ENCODE measurements at places on chromosomes 2 and 18.

GRCh38 chr2:56688661-56689060 is 504.9 kb downstream of the CCDC85A start:
- no peak for DNase-seq

DNA sequence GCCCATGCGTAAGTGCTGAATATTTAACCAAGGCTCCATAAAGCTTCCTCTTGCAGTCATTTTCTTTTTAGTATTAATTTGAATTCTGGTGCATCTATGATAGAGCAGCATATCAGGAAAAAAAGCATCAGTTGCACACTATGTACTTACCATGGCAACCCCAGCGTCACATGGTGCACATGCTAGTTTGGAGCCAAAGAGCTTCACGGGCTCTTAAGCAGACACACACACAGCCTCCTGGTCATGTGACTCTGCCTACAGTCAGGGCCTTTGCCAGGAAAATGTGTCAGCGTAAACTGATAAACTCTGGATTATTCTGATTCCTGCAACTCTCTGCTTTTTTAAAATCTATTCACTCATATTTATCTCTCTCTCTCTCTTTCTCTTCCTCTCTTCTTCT is 30.2 kb downstream of the NYAP2 start:
- no peak for DNase-seq

DNA sequence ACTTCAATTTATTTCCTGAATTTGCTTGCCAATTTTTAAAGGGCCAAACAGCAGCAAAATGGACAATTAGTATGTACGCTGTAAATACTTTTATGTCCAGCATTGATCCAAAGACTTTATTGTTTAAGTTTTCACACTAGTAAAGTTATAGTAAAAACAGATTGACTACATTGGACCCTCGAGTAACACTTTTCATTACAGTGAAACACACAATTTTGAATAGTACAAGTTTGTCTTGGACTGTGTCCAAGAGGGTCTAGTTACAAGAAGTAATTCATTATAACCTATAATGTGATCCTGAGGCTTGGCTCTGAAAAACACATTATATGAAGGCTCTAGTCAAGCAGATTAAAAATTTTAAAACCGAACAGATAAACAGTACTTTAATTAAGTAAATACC is 11.4 kb upstream of the RBBP8 start:
- no peak for DNase-seq

- no peak for DNase-seq
These were observed 135.6 kb upstream of the LGALSL start for GRCh38 chr2:64318476-64318748.

GRCh38 chr2:61125798-61126197 is 36.2 kb upstream of the C2orf74 start:
- DNase-seq = no peak

- DNase-seq = no peak
These were observed 529.1 kb upstream of the HNMT start for GRCh38 chr2:137435162-137435561.

GRCh38 chr18:79425569-79425886 is 29.8 kb downstream of the NFATC1 start:
- DNase-seq = no peak

DNA sequence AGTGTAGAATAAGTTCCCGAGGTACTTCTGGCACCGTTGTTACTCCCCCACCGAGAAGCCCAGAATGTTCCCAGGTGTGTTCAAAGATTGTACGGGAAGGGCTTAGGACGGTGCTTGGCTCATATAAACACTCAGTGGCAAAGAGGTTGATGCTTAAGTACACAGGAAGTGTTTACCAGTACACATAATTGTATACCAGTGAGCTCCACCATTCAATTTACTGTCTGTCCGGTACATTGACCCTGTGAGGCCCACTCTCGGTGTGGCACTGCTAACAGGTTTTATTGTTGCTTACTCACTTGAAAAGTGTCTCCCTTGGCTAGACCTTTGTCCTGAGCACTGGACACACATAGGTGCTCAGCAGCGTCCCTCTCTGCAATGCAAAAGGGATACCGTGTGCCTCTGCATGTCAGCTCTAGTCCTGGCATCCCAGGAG is 191.0 kb downstream of the NEDD4L start:
- no peak for DNase-seq

- no peak for DNase-seq
These were observed 206.3 kb downstream of the TSN start for GRCh38 chr2:121961761-121962160.

DNA sequence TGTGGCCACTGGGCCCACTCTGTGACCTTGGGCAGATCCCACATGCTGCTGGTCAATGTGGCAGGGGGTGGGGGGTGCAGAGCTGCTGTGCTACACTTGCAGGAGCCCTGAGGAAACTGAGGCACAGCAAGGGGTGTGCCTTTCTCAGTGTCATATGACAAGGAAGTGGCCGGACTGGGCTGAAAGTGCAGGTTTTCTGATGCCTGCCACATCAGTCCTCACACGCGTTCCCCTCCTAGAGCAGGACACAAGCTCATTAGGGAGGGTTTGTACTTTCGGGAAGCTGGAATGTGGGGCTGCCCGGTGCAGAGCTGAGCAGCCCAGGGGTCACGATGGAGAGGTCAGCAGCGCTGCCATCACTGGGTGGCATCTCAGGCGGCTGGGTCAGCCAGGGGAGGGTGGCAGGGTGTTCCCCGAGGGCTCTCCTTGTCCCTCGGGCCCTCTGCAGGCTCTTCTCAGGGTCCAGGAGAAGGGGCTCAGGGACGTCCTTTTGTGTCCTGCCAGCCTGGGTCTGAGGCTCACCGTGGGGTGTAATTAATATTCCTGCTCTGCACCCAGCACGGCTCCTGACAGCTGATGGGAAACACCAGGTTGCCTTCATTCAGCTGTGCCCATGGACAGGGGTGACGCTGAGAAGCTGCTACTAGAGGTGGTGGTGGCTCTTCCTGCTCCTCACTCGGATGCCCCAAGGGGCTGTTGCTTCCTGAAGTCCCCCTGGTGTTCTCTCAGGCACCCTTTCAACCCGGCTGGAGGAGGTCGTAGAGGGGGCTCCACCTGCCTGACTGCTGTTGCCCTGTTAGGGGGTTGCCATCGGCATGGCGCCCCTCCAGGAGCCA is 62.1 kb upstream of the HDAC4 start:
- DNase-seq = no peak

- DNase-seq = no peak
These were observed 5.6 kb downstream of the KCNE4 start for GRCh38 chr2:223057569-223057968.

DNA sequence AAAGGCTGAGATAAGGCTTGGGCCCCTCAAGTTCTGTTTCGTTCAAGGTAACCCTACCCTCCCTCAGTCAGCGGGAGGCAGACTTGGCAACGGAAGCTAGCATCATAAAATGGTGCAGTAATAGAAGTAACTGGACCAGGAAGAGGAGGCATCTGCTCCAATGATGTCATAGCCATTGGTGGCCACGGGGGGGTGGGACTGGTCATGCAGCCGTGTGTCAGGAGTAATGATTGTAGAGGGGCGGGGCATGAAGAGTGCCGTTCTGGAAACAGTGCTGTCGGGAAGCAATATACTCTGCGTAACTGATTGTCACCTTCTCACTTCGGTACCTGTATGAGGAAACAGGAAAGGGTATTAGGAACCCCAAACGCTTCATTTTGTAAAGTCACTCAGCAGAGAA is 6.9 kb upstream of the POLR2D start:
- DNase-seq = no peak

GRCh38 chr2:27509326-27509725 is 12.7 kb downstream of the GCKR start:
- no peak for DNase-seq

DNA sequence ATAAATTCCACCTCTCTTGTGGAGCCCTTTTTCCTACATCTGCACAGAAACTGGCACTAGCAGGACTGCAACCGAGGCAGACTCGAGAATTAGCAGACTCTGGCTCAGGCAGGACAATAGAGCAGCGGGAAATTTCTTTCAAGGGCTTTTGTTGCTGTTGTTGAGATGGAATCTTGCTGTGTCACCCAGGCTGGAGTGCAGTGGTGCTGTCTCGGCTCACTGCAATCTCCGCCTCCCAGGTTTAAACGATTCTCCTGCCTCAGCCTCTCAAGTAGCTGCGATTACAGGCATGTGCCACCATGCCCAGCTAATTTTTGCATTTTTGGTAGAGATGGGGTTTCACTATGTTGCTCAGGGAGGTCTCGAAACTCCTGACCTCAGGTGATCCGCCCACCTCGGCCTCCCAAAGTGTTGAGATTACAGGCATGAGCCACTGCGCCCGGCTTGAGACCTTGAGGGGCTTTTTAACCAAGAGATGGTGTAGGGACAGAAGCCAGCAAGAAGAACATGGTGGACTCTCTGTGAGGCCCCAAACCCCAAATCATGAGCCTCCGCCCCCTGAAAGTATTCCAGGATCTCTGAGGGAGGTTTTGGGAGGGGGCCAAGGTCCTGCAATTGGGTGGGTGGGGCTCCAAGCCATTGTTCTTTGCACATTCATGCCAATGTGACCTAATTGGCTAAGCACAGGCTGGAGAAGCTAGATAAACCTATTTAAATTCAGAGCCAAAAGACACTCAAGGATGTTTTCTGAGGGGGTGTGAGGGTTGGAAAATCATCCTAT is 68.4 kb upstream of the MSH2 start:
- no peak for DNase-seq

DNA sequence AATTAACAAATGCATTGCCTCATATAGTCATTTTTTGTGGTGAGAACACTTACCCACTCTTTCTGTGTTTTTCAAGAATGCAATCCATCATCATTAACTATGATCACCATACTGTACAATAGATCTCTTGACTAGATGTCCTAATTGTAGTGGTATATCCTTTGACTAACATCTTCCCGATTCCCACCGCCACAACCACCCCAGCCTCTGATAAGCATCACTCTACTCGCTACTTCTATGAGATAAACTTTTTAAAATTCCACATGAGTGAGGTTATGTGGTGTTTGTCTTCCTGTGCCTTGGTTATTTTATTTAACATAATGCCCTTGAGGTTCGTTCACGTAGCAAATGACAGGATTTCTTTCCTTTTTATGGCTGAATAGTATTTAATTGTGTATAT is 6.6 kb downstream of the VWA3B start:
- no peak for DNase-seq

GRCh38 chr2:37767959-37768925 is 96.8 kb upstream of the CDC42EP3 start:
- no peak for DNase-seq

- DNase-seq = no peak
These were observed 576.0 kb downstream of the ARHGAP15 start for GRCh38 chr2:143705108-143705707.

- DNase-seq = no peak
These were observed 65.7 kb upstream of the RBM44 start for GRCh38 chr2:237732790-237733381.

GRCh38 chr2:168355121-168355520 is 101.0 kb upstream of the CERS6 start:
- no peak for DNase-seq

- no peak for DNase-seq
These were observed 347.8 kb downstream of the ALK start for GRCh38 chr2:29573612-29574011.

GRCh38 chr2:119792907-119793312 is 33.2 kb downstream of the PTPN4 start:
- DNase-seq = no peak

DNA sequence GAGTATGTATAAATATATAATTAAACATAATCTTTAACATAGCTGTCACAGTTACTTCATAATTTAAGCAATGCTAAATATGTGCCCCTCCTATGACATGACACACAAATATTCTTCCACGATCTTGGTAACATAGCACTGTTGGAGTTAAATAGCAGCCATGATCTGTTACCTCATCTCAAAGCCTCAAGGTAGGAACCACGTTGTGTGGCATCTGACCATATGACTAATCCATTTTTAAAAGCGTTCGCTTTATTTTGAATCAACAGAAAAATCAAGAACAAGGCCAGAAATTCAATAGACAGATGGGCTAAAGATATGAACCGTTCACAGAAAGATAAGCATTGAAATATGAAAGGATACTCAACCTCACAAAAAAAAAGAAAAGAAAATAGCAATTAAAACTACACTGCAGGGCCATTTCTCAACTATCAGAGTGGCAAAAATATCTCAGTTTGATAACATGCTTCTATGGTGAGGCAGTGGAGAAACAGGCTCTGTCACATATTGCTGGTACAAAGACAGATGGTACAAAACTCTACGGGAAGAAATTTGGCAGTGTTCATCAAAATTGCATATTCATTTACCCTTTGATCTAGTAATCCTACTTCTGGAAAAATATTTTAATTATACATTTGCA is 105.9 kb downstream of the TMX3 start:
- no peak for DNase-seq

- no peak for DNase-seq
These were observed 138.9 kb upstream of the DCC start for GRCh38 chr18:52200921-52201663.

GRCh38 chr2:159712929-159713420 is 669 bp downstream of the MARCHF7 start:
- DNase-seq = no peak

DNA sequence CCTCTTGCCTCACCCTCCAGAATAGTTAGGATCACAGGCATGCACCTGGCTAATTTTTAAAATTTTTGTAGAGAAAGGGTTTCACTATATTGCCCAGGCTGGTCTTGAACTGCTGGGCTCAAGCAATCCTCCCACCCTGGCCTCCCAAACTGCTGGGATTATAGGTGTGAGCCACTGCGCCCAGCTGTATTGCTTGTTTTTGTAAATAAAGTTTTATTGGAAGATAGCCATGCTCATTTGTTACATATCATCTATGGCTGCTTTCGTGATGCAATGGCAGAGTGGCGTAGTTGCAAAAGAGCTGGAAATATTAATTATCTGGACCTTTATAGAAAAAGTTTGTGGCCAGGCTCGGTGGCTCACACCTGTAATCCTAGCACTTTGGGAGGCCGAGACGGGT is 109.4 kb upstream of the SPRED2 start:
- no peak for DNase-seq

GRCh38 chr2:144518748-144519596 is 947 bp downstream of the ZEB2 start:
- no peak for DNase-seq

GRCh38 chr2:187862715-187863114 is 308.5 kb upstream of the TFPI start:
- no peak for DNase-seq

GRCh38 chr2:142716463-142717242 is 160.8 kb upstream of the KYNU start:
- no peak for DNase-seq

GRCh38 chr18:36094431-36094830 is 27.1 kb upstream of the RPRD1A start:
- DNase-seq = no peak

DNA sequence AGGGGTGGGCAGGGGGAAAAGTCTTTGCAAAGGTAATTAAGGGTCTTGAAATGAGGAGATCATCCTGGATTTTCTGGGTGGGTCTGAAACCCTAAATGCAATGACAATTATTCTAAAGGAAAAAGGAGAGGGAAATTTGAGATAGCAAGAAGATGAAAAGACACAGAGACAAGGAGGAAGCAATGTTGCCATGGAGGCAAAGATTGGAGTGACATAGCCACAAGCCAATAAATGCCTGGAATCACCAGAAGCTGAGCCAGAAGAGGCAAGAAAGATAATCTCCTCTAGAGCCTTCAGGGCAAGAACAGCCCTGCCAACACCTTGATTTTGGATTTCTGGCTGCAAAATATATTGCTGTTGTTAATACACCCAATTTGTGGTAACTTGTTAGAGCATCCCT is 1246.3 kb upstream of the PIK3C3 start:
- no peak for DNase-seq

- no peak for DNase-seq
These were observed 115.7 kb upstream of the COPS8 start for GRCh38 chr2:236969767-236970655.

GRCh38 chr2:305366-305765 is 17.5 kb upstream of the ALKAL2 start:
- no peak for DNase-seq

GRCh38 chr18:34380326-34380725 is 155.6 kb upstream of the NOL4 start:
- no peak for DNase-seq

GRCh38 chr2:207951734-207952470 is 73.4 kb downstream of the PLEKHM3 start:
- DNase-seq = no peak
